Left lobe of liver (tissue), 2 donors: ENCODE measurements at places on chromosomes 12 and 14.

GRCh38 chr14:95551435-95551834, 16.6 kb downstream of the GLRX5 start:
- no peak for DNase-seq

- DNase-seq, result peak; percentile 66
These were observed 54.9 kb downstream of the SRGAP1 start for GRCh38 chr12:63899396-63899795.

DNA sequence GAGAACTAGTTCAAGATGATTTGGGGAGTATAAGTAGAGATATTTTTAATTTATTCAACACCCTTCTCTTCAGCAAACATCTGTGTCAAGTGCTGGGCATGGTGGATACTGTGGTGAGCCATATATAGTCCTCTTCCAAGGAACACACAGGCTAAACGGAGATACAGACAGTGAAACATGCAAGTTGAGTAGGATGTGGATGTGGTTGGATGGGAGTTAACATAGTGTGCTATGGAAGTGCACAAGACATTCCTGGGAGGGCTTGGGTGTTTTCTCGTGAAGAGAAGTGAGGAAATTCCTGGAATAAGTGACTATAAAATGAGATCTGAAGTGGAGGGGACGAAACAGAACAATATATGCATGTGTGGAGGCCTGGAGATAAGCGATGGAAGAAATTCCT, 181.1 kb upstream of the NPAS3 start:
- no peak for DNase-seq

DNA sequence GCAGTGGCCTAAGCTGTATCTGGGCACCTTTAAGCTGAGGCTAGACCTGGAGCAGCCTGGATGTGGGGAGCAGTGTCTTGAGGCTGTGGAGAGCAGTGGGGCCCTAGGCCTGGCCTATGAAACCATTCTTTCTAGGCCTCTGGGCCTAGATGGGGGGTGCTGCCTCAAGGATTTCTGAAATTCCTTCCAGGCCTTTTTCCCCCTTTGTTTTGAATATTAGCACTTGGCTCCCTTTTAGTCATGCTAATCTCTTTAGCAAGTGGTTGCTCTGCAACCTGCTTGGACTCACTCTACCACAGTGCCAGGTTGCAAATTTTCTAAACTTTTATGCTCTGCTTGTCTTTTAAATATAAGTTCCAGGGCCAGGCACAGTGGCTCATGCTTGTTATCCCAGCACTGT, 41.6 kb upstream of the RFX4 start:
- no peak for DNase-seq

DNA sequence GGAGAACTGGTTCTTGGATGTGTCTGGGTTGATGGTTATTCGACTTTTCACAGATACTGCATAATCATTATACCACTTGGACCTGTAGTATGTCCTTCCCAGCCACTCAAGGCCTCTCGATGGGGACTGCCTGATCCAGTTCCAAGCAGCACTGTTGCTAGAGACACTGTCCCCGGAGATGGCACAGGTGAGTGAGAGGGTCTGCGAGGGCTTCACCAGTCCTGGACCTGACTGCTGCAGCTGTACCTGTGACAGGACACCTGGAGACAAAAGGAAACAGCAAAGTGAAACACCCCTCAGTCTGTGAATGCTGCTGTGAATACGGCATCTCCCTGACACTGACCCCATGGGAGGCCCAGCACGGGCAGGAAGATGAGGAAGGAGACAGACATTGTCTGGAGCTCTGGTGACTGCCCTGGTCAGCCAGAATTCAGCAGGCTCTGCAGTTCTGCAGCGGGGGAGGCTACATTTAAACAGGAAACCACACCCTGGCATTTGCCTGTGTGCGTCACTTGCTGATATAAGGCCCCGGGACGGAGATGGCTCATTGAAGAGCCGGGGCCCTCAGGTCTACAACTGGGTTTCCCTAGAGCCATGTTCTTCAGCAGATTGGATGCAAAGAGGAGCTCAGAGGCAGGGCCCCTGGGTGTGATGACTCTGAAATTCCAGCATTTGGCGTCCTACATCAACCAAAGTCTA, 413.6 kb downstream of the TMEM121 start:
- peak; percentile 37 for DNase-seq

DNA sequence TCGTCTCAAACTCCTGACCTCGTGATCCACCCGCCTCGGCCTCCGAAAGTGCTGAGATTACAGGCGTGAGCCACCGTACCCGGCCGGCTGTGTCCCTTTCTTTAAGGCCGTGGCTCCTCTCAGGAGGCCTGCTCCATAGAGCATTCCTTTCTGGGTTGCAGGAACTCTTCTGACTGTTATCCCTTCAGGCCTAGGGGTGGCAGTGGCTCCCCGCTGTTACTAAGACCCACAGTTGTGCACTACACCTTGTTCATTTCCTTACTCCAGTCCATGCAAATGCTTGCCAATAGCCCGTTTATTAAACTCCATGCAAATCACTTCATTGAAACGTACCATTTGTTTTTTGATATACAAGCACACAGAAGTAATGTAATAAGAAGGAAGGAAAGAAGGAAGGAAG, 234.7 kb downstream of the BCAT1 start:
- DNase-seq, result no peak

- peak; percentile 81 for DNase-seq
These were observed 165.4 kb upstream of the PWP1 start for GRCh38 chr12:107519906-107520859.

GRCh38 chr12:1384910-1385309, 209.5 kb downstream of the FBXL14 start:
- DNase-seq, result peak; percentile 65
